ENCODE measurements at places on chromosomes 7 and 10.

DNA sequence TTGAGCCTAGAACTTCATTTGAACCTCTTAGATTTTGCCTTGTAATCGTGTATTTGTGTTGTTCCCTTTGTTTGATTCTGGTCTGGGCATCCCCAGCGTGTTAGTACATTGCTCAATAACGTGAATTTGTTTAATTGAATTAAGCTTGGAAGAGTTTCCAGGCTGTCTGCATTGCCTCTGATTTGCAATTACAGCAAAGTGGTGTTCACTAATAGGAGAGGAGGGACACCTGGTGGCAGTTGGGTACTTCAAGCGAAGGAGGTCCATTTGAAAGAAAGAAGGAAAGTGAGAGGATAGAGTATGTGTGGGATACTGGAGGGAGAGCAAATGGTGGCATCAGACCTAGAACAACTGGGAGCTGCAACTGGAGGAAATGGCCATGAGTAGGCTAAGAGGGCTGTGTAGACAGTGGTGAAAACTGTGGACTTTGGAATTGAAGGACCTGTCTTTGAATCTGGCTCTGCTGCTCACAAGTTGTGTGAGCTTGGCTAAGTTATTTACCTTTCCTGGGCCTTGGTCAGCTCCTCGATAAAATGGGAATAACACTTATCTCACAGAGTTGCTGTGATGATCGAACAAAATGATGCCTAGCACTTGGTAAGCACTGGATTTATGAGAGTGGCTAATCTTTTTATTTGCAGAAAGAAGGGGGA is 15.1 kb downstream of the LSMEM1 start:
- no peak for DNase-seq

DNA sequence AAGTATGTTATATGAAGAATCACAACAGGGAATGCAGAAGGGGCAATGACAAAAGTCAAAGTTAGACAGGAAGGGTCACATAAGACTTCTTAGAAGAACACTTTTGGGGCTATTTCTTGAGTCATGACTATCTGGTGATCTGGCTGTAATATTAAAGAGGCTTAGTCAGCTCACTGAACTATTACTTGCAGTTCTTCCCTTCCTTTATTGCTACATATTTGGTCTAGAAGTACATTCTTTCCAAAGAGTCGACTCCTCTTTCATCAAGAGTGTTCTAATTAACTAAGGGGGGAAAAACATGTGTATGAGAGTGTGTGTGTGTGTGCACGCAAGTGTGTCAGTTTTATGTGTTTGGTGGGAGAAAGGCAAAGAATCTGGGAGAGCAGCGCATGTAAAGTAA is 247.3 kb upstream of the LRRTM3 start:
- no peak for DNase-seq

- no peak for DNase-seq
These were observed 57.6 kb downstream of the TSPAN15 start for GRCh38 chr10:69508738-69509340.

GRCh38 chr10:1166828-1167275 is 110.7 kb downstream of the WDR37 start:
- no peak for DNase-seq

DNA sequence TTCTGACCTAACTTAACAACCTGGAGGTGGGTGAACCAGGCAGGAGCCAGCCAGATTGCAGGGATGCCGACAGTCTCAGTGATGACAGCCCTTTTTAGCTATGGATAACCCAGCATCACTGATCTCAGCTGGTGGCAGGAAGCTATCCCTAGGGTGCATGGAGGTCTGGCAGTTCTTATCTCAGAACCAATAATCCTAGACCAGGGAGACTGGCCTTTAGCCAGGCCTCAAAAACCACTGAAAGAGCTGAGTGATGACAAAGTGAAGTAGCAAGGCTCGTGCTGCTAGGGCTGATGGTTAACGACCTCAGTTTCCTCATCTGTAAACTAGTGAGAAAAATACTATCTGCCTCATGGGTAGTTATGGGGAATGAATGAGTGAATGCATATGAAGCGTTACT is 112.5 kb downstream of the RALA start:
- no peak for DNase-seq

GRCh38 chr10:7363700-7364099 is 47.1 kb downstream of the SFMBT2 start:
- no peak for DNase-seq

DNA sequence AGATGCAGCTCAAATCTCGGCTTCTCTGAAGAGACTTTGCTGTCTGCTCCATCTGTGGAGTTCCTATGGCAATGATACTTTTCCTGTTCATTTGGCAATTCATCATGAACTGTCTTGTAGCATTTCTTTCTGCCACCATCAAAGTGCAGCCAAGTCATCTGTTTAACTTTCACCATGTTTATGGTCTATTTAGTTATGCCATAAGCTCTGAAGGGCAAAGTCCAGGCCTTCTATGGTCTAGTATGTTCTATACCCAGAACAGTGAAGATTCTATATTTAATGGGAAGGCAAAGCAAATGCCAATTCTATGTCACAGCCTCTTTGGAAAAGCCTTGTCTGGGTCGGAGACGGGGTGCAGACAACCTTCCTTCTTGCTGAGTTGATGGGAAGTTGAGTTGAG is 472.6 kb downstream of the PLXNA4 start:
- DNase-seq: no peak

GRCh38 chr10:49745756-49746155 is 16.4 kb downstream of the OGDHL start:
- no peak for DNase-seq

- DNase-seq: no peak
These were observed 5.6 kb downstream of the TMEM120A start for GRCh38 chr7:75988568-75989499.

DNA sequence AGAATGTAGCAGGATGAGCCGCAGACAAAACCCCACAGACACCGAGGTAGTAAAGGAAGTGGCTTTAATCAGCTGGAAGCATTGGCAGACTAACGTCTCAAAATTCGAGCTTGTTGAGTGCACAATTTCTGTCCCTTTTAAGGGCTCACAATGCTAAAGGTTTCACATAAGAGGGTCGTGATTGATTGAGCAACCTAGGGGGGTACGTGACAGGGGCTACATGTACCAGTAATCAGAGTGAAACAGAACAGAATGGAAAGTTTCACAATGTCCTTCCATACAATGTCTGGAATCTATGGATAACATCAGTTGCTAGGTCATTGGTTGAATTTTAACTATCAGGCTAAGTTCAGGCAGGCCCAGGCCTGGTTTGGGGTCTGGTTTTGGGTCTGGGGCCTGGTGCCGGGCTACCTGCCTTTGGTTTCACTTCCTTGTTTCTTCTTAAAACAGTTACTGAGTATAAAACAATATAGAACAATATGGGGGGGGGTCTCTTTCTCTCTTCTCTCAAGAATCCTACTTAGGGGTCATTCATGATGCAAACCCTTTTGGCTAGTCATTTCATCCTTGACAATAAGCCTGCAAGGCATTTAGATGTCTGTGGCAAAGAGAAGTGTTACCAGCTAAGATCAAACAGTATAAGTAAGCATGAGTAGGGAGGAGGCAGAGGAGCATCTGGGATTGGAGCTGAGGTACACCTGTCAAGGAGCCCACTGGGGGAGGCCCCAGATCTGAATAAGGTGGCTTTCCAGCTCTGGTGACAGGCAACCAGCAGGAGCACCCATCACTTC is 364.1 kb downstream of the TNS3 start:
- DNase-seq: no peak

DNA sequence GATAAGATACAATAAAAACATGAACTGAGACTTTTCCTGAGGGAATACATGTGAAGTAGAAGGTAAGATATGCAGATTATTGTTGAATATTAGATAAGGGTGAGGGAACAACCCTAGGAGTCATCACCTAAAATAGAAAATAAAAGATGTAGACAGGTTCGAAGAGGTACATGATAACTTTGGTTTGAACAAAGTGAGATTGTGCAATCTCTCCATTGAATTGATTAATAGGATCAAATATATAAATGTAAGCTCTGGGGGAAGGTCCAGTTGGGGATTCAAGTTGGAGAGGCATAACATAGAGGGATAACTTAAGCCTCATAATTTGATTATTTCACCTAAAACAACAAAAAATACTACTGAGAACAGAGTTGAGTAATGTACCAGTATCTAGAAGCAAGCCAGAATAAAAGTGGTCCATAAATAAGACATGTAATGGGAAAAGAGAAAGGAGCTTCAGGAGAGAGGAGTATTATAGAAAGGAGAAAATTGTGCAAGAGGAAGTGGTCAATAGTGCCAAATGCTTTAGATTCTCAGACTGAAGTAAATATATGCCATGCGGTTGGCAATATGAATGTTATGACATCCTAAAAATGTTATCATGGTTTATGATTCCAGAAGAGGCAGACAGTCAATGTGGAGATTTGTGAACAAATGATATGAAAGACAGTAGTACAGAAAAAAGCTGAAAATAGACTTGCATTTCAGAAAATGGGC is 282.3 kb upstream of the CHRM2 start:
- no peak for DNase-seq

DNA sequence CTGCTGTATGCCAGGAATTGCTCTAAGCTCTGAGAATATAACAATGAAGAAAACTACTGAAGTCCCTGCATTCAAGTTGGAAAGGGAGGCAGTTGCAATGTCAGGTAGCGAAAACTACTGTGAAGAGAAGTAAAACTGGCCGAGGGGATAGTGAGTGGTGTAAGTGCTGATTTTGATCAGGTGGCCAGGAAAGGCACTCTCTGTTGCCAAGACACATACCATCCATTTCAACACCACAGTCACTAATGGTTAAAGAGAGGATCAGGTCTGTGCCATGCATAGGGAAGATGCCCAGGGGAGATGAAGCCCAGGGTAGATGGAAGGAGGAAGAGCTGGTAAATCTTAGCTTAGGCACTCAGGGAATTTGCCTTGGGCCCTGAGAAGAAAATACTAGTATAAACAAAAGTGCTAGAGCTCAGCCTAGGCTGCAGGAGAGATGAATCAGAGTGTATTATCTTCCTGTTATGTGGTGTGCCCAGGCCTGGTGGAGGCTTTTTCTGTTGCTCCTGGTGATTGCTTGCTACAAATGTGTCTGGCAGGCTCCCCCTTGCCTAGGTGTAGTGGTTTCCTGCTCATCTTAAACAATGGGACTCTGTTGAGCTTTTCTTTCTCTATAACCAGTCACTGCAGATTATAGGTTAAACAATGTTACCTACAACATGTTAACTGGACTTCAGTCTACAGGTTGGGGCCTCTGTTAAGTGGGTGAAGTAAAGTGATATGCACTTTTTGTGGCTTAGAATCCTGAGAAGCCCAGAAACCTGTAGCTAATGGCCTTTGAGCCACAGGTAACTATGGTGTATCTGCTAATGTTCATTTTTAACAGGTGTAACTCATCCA is 125.5 kb downstream of the LRRC4 start:
- DNase-seq: no peak

GRCh38 chr7:144670218-144670617 is 165.6 kb downstream of the TPK1 start:
- no peak for DNase-seq

- peak; percentile 14 for DNase-seq
These were observed 1.1 kb upstream of the EGR2 start for GRCh38 chr10:62817121-62817765.

DNA sequence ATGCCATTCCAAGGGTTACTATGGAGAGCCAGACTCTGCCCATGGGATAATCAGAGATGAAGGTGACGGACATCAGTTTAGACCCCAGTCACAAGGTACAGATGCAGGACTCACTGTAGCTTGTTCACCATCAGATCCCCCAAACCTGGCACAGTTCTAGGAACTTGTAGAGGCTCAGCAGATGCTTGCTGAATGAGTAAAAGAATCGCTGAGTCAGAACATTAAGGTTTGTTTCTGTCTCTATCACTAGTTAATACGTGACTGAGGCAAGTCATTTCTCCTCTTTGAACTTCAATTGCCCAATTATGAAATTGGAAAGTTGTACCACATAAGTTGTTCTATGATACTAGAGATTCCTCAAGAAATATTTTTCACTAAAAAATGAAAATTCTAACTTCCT is 65.1 kb downstream of the PPP1R3C start:
- no peak for DNase-seq

- DNase-seq: no peak
These were observed 22.1 kb upstream of the UMAD1 start for GRCh38 chr7:7618410-7618809.

DNA sequence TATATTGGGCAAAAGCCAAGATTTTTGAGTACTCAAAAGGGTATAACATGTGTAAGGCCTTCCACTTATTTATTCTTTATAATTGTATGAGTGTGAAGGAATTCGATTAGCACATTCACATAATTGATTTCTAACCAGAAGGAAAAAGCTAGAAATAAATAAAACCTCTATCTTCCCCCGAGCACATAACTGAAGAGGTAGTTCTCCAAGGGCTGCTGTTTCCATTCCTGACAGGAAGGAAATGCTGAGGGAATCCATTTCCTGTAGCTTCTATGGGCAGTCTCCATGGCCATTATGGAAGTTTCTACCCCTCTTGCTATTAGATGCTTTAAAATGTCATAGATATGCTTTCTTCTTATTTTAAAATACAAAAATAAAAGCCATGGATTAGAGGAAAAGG is 70.5 kb upstream of the ABCB5 start:
- DNase-seq: no peak

GRCh38 chr7:100079024-100079560 is 2.4 kb downstream of the ZNF3 start:
- no peak for DNase-seq

DNA sequence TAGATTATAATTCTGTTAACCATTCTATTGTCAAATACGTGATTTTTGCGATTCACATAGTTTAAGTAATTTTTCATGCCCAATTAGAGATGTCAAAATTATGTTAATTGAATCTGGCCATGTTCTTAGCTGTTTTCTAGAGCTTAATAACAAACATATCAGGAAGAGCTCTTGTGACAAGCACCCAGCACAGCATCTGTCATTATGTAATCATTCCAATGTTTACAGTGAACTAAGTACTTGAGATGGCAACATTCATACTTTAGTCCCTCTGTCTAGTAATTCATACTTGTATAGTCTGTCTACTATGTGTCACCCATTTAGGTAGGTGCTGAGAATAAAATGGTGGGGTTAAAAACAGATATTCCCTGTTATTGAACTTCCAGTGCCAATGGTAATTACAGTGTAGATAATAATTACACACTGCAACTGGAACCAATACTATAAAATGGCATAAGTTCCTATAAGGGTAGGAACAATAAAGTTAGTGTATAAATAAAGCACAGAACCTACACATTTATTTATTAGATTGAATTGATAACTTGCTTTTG is 55.2 kb downstream of the ZEB1 start:
- DNase-seq: no peak

DNA sequence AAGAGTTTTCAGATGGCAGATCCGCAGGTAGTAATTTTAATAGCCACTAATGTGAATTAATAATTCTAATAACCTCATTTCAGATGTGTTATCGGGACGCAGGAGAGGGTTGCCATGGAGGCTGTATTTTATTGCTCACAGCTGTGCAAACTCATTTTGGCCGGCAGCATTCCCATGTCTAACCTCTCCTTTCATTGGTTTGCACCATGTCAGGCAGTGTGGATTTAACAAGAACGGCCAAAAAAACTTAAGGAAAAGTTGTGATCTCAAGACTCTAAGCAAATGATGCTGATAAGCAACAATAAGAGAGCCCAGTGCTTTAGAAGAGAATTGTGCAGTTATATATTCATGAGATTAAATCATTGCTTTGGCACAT is 88.7 kb upstream of the NRP1 start:
- no peak for DNase-seq
